ENCODE measurements at places on chromosomes 16 and 17. TPM values are rescaled to one million over a fixed set of nuclear protein-coding genes. Genes with fewer than 3 reads are reported as not detected.

- no peaks in the 10 kb centered on the region for H3K4me1 ChIP-seq
- H3K27ac ChIP-seq, result no peak overlapping the region
- H3K27me3 ChIP-seq, result no peaks in the 10 kb centered on the region
- no peak for DNase-seq
Measured at GRCh38 chr16:7805686-7806396, 473.2 kb downstream of the RBFOX1 start.

DNA sequence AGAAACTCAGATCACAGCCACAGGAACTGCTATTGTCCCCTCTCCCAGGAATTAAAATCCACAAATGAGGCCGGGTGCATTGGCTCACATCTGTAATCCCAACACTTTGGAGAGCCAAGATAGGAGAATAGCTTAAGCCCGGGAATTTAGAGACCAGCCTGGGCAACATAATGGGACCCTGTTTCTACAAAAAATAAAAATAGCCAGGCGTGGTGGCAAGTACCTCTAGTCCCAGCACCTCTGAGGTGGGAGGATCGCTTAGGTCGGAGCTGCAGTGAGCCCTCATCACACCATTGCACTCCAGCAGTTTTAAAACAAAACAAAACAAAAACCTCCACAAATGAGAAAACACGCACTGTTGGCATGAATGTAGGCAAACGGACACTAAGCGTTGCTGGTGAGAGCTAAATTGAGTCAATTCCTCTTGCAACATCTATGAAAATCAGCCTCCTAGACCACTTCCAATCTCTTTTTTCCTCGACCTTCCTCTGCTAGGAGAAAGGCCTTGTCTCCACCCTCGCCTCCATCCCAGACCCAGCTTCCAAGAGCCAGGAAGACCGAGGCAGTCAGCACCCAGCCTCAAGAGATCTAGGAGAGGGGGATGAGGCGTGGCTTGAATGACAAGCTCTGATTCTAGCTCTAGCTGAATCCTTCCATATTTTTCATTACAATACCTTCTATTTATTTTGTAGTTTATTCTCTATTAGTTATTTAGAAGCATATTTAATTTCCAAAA, 14.8 kb downstream of the TLE7 start:
- H3K27ac ChIP-seq, result no peak overlapping the region
- peaks cover 37% of the 10 kb centered on the region for H3K27me3 ChIP-seq
- no peak for DNase-seq
- no peak overlapping the region for H3K4me3 ChIP-seq

DNA sequence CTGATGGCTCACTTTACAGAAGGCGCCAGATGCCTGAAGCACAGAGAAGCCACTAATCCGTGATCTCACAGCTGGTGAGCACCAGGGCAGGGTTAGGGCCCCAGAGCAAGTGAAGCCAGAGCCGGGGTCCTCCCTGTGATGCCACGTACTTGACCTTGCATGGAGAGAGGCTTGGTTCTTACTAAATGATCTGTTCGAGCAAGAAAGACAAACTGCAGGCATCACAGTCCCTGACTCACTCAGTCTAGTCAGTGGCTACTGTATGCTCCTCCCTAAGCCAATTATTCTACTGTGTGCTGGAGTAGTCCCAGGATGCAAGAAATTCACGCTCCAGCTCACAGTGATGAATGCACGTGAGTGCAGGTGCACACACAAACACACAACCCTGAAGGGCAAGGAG, 55.4 kb downstream of the SDK2 start:
- no peaks in the 10 kb centered on the region for H3K36me3 ChIP-seq
- H3K27me3 ChIP-seq, result peaks cover 2% of the 10 kb centered on the region
- H3K4me3 ChIP-seq, result no peak overlapping the region

GRCh38 chr16:14249291-14250032, 178.3 kb downstream of the MRTFB start:
- peaks cover 6% of the 10 kb centered on the region for H3K36me3 ChIP-seq
- no peaks in the 10 kb centered on the region for H3K4me1 ChIP-seq
- no peak overlapping the region for H3K27ac ChIP-seq
- DNase-seq, result peak; percentile 54
- H3K27me3 ChIP-seq, result no peaks in the 10 kb centered on the region
- no peak overlapping the region for H3K4me3 ChIP-seq

DNA sequence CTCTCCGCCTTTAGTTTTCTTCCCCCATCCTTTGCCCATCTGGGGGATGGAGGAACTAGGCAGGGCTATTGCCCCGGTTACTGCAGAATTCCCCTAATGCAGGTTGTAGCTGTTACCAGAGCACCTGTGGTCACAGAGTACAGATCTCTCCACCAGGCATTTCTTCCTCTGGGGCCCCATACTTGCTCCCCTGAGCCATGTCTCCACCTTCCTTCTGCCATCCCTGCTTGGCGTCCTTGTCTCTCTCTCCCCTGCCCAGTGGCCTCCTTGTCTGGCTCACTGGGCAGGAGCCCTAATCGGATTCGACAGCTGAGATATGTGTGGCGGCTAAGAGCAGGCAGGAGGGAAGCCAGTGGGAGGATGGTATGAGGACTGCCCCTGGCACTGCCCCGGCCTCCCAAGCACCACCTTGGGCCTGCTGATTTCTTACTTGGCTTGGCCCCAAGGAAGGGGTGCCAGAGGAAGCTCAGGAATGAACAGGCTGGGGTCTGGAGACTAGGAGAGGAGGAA, 2.0 kb downstream of the RARA start:
- no peak for DNase-seq
- H3K4me3 ChIP-seq, result no peak overlapping the region
- peaks cover 2% of the 10 kb centered on the region for H3K36me3 ChIP-seq

GRCh38 chr17:78351449-78352006, 8.3 kb downstream of the SOCS3 start:
- H3K27me3 ChIP-seq, result no peaks in the 10 kb centered on the region
- peaks cover 20% of the 10 kb centered on the region for H3K36me3 ChIP-seq
- H3K4me1 ChIP-seq, result peaks cover 81% of the 10 kb centered on the region
- H3K27ac ChIP-seq, result no peak overlapping the region

DNA sequence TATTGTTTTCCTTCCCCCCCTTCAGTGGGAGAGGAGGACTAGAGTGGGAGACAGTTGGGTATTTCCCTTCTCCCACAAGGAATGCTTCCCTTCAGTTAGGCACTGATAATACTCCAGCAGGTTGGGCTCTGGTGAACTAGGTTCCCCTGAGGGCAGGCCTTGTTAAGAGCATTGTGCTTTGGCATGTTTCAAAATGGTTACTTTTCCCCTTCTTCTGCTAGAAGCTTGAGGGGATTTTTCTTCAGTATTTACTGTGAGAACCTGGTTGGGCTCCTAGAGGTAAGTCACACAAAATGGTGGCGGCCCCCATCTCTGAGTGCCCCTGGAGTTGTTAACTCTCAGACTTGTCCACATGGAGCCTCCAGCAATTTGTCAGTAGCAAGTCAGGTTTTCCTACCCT, 156.2 kb downstream of the CYB561 start:
- no peak for DNase-seq
- H3K36me3 ChIP-seq, result peaks cover 5% of the 10 kb centered on the region
- no peak overlapping the region for H3K27ac ChIP-seq
- H3K4me1 ChIP-seq, result no peaks in the 10 kb centered on the region
- H3K27me3 ChIP-seq, result no peaks in the 10 kb centered on the region

GRCh38 chr16:2769675-2770056, 7.4 kb downstream of the ELOB start:
- peak overlapping the region; percentile 31 for H3K27ac ChIP-seq
- peaks cover 84% of the 10 kb centered on the region for H3K36me3 ChIP-seq
- no peak overlapping the region for H3K4me3 ChIP-seq

DNA sequence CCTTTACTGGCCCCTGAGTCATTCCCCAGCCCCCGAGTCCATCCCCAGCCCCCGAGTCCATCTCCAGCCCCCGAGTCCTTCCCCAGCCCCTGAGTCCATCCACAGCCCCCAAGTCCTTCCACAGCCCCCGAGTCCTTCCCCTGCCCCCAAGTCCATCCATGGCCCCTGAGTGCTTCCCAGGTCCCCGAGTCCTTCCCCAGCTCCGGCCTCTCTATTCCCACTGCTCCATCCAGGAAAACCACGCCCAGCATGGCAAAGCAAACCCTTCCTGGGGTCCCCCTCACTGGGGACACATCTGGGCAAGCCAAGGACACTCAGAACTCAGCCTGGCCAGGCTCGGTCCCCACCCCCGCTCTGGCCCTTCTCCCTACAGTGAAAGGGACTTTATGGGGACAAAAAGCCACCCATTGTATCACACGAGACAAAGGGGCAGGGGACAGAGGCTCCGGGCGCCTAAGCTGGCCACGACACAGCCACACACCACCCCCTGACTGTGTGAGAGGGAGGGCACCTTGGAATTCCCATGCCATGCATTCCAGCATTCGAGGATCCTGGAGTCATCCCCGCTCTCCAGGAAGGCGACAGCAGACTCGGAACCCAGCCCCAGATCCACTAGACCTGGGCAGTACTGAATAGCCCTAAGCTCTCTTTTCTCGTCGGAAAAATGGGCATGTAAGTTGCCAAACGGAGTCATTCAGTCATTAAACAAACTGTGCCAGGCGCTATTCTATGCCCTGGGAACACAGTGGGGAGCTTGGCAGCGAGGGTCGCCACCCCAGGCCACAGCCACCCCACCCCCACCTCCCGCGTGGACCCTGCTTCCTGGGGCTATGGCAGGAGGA, 14.0 kb downstream of the PLLP start:
- no peak overlapping the region for H3K27ac ChIP-seq
- H3K36me3 ChIP-seq, result no peaks in the 10 kb centered on the region
- DNase-seq, result no peak
- H3K27me3 ChIP-seq, result no peaks in the 10 kb centered on the region

- no peak overlapping the region for H3K27ac ChIP-seq
- no peaks in the 10 kb centered on the region for H3K36me3 ChIP-seq
- DNase-seq, result no peak
- H3K27me3 ChIP-seq, result no peaks in the 10 kb centered on the region
- no peaks in the 10 kb centered on the region for H3K4me1 ChIP-seq
- no peak overlapping the region for H3K4me3 ChIP-seq
Measured at GRCh38 chr17:20991276-20992037, 51.4 kb downstream of the USP22 start.

NDUFAF8 gene
- 33.5 TPM for total RNA-seq

NPIPA5 gene
- total RNA-seq, result 19.6 TPM

Measured in activated CD4-positive, alpha-beta memory T cell treated with anti-CD3 and anti-CD28 coated beads, Interleukin-2, amount 10 ng/mL, durations not matched to agents 7 days and 5 days (primary cell).